Stimulated activated CD4-positive, alpha-beta T cell treated with anti-CD3 and anti-CD28 coated beads, Interleukin-15, amount 100 ng/mL, for 1 hour (primary cell): ENCODE measurements at places on chromosomes 6 and 20.

GRCh38 chr20:17390655-17391054 is 140.5 kb downstream of the BFSP1 start:
- no peak for DNase-seq

GRCh38 chr6:109021870-109022269 is 72.8 kb downstream of the SESN1 start:
- DNase-seq: no peak

- no peak for DNase-seq
Measured at GRCh38 chr6:121730616-121731015, 295.2 kb downstream of the GJA1 start.

- DNase-seq: no peak
Measured at GRCh38 chr6:111624401-111625098, 18.9 kb upstream of the TRAF3IP2 start.

- DNase-seq: no peak
Measured at GRCh38 chr6:40903456-40903855, 135.6 kb downstream of the UNC5CL start.

DNA sequence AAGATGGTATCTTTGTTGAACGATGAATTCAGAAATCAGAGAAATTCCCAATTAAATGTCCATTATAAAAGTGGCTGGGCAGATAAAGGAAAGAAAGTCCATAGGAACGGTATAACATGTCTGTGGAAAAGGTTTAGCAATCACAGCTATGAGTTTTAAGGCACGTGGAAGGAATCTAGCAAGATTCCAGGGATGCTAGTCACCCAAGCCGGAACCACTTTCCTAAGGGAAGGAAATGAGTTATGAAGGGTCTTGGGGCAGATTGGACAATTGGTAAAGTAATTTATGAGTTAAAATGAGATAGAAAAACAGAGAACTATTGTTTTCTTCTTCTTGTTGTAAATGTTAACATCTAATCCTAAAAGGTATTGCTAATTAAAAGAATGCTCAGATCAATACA is 384.8 kb downstream of the ADGRB3 start:
- DNase-seq: no peak

DNA sequence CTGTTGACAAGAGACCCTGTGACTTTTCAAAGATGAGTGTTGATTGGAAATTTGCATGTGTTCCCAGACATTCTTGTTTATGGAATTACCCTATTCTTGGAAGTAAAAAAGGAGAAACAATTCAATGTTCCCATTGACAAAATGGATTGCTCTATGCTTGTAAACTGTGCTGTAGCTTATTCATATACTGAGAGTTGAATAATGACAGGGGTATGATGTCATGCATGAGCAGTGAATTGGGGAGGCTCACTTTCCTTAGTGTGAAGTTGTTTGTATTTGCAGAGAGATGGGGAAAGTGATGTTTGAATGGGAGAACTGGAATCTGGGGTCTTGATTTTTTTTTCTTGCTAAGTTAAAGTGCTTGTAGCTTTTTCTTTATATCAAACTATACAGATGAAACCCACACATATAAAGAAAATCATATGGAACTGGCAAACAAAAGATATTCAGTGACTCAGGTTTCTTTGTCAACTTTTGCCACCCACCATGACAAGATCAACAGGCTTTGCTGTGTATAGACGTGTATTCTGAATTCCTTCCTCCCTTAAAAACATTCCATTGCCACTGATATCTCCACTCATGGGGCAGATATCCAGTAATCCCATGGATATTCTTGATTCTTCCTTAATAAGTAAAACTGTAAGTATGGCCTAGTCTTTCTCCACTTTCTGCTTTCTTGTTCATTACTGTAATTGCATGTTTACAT is 97.8 kb upstream of the JAG1 start:
- no peak for DNase-seq

DNA sequence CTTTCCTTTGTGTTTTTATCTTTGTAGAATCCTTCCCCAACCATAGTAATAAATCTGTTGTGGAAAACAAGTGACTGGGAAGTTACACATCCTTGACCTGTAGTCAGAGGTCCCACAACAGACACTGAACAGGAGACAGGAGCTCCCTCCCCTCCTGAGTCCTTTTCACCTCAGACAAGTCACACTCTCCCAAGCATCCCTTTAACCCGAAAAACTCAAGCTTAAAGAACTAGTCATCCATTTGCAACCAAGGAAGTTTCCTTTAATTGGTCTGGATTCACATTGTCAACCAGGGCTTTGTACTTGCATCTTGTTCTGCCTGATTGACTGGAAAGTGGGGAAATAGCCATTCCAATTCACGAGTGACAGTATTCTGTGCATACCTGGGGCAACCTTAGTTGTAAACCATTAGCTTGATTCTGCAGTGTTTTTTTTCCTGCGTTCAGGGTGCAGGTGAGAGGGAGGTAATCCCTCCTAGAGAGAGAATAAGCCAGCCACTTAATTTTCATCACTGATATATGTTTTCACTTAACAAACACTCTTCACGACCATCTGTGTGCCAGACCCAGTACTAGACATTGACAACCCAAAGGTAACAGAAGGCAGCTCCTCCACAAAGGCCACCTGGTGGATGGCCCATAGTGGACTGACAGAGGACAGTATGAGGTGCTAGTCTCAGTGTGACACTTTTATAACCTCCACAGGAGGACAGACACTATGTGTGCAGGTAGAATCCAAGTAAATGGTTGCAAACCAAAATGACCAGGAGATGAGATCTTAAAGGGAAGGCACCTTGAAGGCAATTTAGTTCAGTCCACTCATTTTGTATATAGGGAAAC is 112.4 kb downstream of the SLX4IP start:
- no peak for DNase-seq

- no peak for DNase-seq
Measured at GRCh38 chr6:105212587-105212986, 32.8 kb upstream of the POPDC3 start.

DNA sequence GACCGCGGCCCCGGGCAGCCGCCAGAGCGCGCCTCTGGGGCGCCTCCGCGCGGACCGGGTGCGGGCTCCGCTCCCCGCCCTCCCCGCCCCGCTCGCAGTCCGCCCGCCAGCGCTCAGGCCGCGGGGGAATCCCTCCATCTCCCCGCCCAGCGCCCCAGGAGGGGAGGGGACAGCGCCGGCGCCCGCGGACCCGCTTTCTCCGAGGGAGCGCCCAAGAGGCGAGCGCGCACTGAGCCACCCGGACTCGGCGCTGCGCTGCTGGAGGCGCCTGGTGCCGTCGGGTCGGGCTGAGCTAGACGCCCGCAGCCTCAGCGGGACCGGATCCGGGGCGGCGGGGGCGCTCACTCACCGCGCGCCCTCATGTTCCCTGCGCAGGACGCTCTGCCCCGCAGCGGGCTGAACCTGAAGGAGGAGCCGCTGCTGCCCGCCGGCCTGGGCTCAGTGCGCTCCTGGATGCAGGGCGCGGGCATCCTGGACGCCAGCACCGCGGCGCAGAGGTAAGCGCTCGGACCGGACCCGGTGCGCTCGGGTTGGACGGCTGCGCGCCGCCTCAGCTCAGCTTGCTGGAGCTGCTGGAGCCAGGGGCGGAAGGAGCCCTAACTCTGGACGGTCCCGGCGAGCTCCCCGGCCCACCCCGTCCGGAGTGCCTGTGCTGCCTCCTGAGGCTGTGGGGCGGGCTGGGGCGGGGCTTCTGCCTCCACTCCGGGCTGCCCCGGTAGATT is 867 bp downstream of the EBF4 start:
- DNase-seq: no peak

DNA sequence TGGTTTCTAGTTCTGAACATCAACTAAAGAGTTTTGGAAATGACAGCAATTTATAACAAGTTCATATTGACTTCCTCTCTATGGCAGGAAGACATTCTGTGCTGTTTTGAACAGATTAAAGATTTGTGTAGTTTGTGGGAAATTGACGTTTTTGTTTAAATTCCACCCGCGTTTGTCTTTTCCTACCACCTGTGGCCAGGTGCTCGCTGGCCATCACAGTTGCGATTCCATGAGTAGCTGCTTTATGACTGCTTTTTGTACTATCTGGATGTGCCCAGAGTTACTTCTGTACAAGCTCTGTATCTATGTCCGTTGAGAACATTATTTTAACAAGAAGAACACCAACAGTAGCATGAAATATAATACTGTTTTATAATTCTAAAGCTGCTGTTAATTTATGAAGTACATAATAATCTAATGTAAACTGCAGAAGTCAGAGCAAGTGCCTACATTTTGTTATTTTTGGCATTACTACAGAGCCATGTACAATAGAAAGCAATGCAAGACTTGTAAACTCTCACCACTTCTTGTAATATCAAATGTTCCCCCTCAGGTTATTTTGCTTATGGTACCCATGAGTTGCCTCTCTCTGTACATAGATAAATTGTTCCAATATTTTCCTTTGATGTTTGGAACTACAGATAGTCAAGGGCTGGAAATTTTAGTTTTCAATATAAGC is 33.5 kb downstream of the ZBTB2 start:
- DNase-seq: no peak

GRCh38 chr20:36936341-36936740 is 15.2 kb downstream of the SAMHD1 start:
- no peak for DNase-seq

- DNase-seq: no peak
Measured at GRCh38 chr6:44057238-44057930, 69.9 kb downstream of the MRPL14 start.

DNA sequence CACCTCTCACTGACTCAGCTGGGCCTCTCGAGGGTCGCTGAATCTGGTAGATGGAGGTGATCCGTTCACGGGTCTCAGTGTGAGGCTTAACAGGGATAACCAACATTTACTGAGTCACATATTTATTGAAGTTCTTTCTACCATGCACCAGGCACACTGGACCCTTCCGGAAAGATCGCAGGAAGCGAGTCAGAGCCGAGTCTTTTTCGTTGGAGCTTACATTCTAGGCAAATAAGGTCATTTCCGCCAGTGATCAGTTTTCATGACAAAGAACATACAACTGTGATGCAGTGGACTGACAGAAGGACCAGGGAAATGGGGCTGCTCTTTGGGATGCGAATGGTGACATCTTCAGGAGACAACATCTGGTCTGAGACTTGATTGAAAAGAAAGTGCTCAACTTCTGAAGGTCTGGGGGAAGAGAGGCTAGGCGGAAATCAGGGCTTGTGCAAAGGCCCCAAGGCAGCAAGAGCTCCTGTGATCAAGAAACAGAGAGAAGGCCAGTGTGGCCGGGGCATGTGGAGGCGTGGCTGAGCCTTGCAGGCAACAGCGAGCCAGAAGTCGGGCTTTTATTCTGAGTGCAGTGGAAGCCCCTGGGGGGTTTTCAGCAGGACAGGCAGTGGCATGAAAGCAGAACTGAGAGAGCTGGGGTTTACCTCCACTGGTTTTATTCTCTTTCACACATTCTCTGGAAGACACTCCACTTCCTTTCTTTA is 56.7 kb downstream of the APCDD1L start:
- DNase-seq: no peak

- DNase-seq: no peak
Measured at GRCh38 chr6:43020847-43021246, 576 bp upstream of the RRP36 start.

- no peak for DNase-seq
Measured at GRCh38 chr6:41748102-41748477, 893 bp upstream of the PGC start.

- DNase-seq: no peak
Measured at GRCh38 chr6:24391756-24392405, 10.9 kb upstream of the MRS2 start.

GRCh38 chr20:53262365-53262764 is 290.2 kb downstream of the TSHZ2 start:
- no peak for DNase-seq

- DNase-seq: no peak
Measured at GRCh38 chr20:56764671-56765070, 135.6 kb downstream of the TFAP2C start.

DNA sequence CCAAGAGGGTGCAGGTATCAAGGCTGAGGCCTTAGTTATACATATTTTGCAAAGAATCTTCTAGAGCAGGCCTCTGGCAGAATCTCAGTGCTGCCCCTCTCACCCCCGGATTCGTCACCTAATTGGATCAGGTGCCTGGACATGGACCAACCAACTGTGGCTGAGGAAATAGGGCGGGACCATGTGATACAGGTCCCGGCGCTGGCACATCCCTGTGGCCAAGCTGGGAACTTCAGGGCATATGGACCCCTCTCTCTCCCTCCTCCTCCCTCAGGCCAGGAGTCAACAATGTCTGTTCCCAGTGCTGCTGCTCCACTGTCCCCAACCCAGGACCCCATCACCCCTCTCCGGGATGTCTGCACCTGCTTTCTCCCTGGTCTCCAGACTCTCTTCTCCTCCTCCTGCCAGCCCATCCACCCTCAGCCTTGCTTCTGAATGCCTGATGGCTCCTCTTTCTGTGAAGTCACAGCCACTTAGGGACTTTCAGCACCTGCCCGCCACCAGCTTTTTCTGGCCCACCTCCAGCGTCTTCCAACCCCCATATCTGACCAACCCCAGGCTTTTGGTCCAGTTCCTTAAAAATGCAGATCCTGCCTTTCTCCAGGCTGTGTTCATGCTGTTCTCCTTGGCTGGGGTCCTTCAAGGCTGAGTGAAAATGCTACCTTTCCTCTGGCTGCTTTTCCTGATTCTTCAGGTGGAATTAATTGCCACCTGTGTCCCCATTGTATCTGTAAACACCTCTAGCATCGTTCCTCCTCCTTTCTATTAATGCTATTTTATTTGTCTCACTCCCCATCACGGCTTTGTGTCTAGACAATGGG is 19.0 kb upstream of the MLN start:
- no peak for DNase-seq

GRCh38 chr6:159378411-159379328 is 209.5 kb downstream of the FNDC1 start:
- no peak for DNase-seq

- no peak for DNase-seq
Measured at GRCh38 chr6:158009114-158009891, 27.6 kb downstream of the SYNJ2 start.

DNA sequence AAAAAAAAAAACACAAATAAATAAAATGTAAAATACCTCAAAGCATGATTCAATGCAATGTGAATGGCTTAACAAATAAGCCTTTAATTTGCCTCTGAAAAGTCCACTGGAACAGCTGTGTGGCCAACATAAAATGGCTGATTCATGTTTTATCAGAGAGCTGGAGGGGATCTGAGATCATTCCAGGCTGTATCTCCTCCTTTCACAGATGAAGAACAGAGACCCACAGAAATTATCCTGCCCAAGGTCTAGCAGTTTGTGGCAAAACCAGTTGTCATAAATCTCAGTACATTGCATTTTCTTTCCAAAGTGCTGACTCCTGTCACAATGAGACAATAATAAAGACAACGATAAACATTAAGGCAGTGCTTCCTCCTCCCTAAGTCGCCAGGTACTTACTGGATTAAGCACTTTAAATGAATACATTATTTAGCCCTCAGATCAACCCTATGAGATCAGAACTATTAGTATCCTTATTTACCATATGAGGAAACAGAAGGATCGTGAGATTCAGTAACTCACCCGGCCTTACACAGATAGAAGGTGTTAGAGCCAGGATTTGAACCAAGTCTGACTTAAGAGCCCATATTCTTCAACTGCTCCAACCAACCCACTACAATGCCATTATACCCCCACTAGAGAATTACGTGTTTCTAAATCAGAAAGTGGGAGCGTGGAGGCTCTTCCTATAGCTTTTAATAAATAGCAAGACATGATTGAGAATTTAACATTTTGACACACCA is 118.3 kb downstream of the KIF13A start:
- DNase-seq: no peak

GRCh38 chr20:9677100-9677623 is 161.7 kb downstream of the PAK5 start:
- no peak for DNase-seq

- DNase-seq: no peak
Measured at GRCh38 chr6:137871291-137871690, 4.2 kb downstream of the TNFAIP3 start.
